ENCODE measurements at places on chromosomes 6 and 20.

- no peak for DNase-seq
Measured at GRCh38 chr6:97864366-97864765, 581.4 kb upstream of the MMS22L start.

- DNase-seq: no peak
Measured at GRCh38 chr6:137874204-137875057, 7.4 kb downstream of the TNFAIP3 start.

GRCh38 chr6:80530103-80530502 is 423.6 kb downstream of the BCKDHB start:
- DNase-seq: no peak

DNA sequence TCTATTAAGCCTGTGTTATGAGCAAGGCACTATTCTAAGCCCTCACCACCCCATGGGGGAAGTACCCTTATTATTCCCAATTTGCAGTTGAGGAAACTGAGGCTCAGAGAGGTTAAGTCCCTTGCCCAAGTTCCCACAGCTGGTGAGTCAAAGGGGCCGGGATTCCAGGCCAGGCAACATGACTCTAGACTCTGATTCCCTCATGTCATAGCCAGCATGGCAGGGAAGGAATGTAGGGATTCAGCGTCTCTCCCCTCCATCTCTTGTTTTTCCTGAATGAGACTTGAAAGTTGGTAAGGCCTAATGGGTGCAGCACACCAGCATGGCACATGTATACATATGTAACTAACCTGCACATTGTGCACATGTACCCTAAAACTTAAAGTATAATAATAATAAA is 6.7 kb downstream of the C6orf132 start:
- DNase-seq: no peak

DNA sequence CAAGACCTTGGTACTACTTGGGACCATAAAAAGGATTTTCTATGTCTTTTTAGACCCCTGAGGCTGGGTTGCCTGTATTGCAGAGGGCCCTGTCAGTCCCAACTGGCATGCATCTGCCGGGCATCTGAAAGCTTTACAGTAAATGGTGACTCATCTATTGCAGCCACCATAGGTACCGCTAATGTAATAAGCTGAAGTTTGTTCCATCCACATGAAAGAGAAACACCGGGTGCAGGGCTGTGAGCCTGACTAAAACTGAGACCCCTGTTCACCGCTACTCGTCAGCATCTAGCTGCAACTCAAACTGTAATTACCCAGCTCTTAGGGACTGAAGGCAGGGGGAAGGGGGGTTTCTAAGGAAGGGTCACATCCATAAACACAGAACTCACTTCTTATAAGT is 49.5 kb downstream of the TRERF1 start:
- DNase-seq: no peak

DNA sequence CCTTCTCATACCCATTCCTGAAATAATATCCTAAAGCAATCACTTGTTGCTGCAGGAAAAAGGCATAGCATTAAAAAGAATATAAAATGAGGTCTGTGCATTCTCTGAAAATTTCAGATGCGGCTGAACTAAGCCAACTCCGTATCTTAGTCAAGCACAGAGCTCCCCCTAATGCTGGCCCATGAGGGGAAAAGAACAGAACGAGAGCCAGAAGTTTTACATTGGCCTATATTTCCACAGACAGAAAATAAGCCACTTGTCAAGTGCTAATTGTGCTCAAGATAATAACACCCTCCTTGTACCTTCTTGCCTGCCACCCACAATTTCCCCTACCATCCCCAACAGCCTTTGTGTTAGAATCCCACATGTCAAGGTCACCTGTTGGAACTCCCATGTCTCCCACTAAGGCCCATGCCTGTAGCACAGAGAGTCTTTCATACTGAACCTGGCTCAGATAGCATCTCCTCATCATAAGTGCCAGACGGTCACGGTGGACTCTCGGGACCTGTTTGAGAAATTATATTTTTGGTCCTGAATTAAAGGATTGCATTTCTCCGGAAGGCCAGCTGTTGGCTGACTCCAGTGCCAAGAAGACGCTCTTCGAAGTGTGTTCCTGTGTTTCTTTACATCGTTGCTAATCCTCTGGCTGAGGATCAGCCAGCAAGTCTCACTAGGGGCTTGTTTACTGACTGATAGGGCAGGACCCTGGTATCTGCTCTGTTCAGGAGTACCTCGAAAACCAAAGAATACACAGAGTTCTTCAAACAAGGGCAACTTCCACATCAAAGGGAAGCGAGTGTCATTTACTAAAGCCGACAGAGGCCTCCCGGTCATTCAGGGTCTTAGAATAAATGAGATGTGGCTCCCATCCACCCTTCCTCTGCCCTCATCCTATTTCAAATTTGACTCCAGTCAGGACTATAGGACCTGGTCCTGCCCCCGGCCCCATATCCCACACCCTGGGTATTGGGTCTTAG is 183.4 kb upstream of the FBXL4 start:
- DNase-seq: no peak

DNA sequence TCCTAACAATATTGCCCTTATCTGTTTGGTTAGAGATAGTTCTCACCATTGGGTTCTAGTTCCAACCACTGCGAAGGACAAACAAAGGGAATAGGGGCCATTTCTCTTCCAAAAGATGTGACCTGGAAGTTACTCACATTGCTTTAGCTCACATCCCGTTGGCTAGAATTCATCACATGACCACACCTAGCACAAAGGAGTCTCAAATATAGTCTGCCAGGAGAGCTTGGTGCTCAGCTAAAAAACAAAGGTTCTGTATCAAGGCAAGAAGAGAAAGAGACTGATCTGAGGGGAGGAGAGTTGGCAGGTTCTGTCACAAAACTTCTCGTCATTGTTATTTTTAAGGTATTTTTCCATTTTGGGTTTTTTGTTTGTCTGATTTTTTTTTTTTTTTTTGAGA is 69.8 kb upstream of the GNRH2 start:
- no peak for DNase-seq

Measured in NCI-H2081 (cell line).